ENCODE measurements at places on chromosomes 3 and 15.

DNA sequence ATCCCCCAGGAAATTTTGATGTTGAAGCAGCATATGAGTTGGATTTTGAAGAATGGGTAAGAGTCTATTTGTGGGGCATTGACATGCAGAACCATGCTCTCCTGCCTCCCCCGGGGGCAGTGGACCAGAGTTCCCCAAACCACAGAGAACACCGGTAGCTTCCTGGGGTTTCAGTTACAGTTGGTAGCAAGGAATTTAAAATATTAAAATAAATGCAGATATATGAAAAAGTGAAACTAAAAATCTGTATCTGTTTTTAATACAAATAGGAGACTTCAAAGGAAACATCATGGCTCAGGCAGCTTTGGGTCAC lies 37.4 kb downstream of the SLC9A9 start:
- DNase-seq, result no peak

DNA sequence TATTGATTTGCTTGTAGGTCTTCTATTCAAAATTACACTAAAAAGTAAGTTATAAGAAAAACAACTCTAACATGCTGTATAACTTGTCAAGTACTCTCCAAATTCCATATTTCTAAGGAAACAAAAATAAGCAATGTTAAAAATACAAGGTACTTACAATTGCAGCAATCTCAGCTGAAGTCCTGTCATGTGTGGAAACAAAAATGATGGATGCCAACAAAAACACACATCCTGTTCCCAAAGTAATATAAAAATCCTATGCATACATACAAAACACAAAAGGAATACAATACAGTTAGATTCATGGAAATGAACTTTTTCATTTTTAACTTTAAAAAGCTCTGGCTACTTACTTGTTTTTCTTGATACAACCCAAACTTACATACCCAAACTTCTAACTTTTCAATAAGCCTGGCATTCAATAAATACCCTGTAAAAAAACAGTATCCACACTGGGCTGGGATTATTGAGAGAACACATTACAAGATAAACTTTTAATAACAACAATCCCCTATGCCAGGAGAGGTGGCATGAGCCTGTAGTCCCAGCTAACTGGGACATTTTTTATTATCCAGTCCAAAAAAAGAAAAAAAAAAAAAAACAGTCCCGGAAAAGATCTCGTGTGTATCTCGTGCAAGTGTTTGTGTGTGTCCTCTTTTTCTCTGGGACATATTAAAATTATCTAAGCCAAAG lies 14.7 kb downstream of the CMTM6 start:
- DNase-seq, result no peak

DNA sequence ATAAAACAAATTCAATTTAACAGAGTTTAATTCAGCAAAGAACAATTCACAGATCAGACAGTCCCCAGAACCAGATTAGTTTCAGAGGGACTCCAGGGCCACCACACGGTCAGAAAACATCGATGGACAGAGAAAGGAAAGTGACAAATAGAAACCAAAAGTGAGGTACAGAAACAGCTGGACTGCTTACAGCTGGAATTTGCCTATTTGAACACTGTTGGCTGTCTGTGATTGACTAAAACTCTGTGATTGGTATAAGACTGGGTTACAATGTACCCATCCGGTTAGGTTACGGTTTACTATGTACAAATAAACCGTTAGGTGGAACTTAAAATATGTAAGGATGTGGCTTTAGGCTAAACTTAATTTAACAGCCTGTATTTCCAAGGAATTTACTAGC lies 30.3 kb downstream of the MOBP start:
- no peak for DNase-seq

GRCh38 chr3:186220911-186221645 lies 112.2 kb upstream of the ETV5 start:
- no peak for DNase-seq

DNA sequence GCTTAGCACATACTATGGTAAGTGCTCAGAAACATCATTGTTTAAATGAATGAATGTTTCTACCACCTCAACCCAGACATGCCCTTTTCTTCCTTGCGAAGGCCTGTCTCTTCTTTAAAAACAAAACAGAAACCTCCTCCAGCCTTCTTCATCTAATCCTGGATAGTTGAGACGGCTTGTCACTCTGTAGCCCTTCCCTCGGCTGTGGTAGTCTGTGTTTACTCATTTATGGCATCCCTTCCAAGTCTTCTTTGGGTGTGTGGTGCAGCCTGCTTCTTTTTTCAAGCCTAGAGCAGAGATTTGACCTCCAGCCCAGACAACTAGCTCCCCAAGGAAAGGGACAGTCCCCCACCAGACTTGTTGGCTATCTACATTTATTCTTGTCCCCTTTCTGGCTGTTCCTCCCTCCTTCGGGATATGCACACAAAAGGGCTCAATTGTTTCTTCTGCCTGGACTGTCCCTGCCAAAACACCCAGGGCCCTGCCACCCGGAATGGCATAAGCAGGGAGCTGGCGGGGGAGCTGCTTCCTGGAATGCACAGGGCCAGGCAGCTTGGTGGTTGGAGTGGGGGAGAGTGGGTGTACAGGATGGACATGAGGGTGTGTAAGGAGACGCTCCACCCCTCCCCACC lies 67.8 kb downstream of the ITGA11 start:
- DNase-seq, result no peak

Data from T-helper 17 cell (primary cell).